Skeletal muscle cell (primary cell): ENCODE measurements at places on chromosomes 2 and 18.

DNA sequence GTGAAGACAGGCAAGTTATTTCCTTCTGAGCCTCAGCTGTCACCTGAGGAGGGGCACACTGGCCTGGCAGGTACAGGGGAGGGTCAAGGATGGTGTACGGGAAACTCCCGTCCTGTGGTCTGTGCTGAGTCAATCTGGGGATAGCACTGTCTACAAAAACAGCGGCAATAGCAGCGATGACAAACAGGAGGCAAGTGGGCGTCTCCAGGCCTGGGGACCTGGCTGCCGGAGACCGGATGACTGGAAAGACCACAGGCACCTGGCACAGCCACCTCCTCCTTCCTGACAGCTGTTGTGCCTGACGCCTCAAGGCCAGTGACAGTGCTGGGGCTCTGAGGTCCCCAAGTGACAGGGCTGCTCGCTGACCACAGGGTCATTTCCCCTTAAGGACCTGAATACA lies 202.1 kb upstream of the HS6ST1 start:
- DNase-seq = no peak

DNA sequence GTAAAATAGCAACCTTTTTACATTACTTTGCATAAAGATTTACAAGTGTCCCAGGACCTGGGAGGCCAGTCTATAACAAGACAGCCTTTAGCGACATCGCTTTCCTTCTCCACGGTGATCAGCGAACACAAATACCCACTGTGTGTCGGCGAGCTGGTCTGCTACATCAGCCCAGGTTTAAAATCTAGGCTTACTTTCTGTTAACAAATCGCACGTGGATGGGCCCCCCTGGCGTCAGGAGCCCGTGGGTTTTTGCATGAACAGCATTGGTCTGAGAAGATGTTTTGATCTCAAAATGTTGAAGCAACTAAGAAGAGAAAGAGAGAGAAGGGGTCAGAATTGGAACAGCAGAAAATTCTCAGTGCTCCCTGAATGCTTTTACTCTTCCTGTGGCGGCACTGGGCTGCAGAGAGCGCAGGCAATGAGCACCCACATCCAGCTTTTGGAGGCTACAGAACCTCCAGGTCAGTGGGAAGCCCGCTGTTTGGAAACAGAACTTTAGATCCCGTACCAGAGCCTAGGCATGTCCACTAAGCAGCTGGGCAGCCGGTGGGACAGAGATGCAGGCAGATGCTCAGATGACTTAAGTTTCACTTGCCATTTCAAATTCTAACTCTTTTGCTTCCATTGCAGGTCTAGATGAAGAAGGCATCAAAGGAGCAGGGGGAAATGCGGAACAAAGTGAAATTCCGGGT lies 32.9 kb downstream of the CYP27C1 start:
- no peak for DNase-seq

- DNase-seq = no peak
These were observed 1876.0 kb upstream of the CELF4 start for GRCh38 chr18:39441648-39442047.

GRCh38 chr18:3179430-3180089 lies 40.2 kb downstream of the MYOM1 start:
- DNase-seq = no peak

DNA sequence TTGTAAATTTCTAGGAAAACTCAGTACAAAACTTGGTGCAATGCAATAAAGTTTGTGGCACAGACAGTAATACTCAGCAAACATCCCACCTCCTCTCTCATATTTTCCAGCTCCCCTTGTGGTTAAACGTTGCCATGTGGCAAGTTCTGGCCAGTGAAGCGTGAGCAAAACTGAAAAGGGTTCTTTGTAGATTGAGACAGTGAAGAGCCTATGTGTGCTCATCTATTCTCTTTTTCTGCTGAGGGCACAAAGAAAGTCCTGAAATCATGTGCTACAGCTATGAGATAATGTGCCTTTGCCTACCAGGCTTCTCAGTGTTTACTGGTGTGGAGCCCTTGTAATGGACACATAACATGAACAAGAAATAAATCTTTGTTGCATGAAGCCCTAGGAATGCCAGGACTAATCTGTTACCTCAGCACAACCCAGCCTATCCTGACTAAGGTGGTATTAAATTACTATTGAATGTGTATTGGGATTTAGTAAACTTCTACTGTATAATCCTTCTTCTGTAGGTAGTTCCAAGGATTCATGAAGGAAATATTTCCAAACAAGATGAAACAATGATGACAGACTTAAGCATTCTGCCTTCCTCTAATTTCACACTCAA lies 13.0 kb upstream of the TYMS start:
- no peak for DNase-seq

DNA sequence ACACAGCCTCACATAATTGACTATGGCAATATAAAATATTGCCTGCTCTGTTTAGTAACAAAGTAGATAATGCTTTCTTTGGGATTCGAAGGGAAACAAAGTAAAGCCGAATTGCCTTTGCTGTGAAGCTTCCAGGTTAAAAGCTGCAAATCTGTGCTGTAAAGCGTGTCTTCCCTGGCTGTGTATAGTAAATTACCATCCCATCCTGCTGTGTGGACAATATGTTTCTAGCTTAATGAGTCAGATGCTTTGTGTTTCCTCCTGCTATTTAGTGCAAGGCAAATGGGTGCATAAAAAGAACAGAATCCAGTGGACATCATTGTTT lies 265.1 kb downstream of the SOCS6 start:
- DNase-seq = no peak

DNA sequence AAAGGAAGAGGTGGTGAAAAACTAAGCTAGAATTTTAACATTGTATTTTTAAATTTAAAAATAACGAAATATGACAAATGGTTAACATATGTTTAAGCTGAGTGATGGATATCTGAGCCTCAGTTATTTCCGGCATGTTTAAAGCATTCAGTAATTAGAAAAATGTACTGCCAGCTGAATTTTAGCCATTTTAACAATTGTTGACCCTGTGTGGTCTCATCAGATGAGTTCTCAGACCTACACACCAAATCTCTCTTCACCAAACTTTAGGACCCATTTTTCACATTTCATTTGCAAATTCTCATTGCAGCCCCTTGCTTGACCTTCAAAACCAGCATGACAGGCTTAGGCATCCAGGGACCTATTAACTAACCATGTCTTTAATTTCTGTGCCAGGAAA lies 91.5 kb upstream of the RGPD4 start:
- DNase-seq = peak; percentile 4

- DNase-seq = no peak
These were observed 58.1 kb downstream of the INPP4A start for GRCh38 chr2:98502556-98503335.

DNA sequence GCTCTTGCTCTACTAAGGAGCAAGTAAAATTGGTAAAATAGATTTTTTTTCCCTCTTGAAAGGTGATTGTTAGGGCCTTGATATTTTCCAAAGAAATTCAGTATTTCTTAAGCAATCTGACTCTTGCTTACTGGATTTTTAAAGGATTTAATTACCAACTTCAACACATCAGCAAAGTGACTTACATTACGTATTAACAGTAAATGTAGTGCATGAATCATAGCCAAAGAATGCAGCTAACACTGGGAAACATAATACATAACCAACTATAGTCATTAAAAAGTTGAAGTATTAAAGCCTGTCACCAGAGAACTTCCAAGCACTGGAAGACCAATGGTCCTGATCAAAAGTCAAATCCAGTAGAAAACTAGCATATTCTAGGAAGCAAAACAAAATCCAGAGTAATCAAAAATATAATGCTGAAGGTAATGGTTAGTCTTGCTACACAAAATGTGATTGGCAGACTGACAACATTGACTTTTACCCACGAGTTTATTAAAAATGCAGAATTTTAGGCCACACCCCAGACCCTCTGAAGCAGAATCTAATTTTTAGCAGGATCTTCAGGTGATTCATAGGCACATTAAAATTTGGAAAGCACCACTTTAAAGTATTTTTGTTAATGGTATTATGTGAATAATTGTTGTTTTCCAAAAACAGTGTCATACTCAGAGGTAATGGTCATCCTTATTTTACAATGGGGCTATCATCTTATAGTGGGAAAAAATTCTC lies 31.8 kb upstream of the CAVIN2 start:
- peak; percentile 60 for DNase-seq

DNA sequence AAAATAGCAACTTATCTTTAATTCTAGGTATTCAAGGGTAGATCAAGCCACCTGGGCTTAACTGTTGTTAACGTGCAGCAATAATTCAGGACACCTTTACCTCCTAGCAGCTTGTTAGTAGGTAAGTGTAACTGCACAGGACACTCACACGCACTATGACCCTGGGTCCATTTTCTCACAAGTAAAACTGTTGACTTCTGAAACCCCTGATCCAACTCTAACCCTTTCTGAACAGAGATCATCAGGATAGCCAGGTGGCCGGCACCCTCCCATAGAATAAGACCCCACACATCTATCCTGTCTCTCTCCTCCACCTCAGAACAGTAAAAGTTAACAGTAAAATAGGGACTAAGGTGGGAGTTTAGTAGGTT lies 610 bp downstream of the SPC25 start:
- no peak for DNase-seq

DNA sequence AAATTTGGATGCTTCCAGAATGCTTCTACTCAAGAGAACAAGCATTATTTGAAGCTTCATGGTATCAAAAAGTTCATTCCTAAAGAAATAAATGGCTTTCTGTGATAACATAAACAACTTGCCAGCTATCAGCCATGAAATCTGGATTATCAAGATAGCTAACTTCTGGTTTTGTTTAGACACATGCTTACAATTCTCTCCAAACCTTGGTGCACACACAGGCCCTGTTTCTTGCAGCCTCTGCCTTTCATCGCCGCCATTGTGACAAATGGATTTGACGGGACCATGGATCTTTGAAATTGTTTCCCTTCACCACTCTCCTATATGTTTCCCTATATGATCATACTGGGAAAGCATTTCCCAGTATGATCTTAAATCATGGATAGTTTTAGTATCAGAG lies 47.9 kb upstream of the CABLES1 start:
- DNase-seq = no peak

GRCh38 chr2:223003191-223003590 lies 48.8 kb upstream of the KCNE4 start:
- DNase-seq = no peak
